Epithelial cell of prostate (primary cell): ENCODE measurements at places on chromosomes 2 and 18.

- DNase-seq: no peak
These were observed 157.1 kb downstream of the FTCDNL1 start for GRCh38 chr2:199693861-199694260.

DNA sequence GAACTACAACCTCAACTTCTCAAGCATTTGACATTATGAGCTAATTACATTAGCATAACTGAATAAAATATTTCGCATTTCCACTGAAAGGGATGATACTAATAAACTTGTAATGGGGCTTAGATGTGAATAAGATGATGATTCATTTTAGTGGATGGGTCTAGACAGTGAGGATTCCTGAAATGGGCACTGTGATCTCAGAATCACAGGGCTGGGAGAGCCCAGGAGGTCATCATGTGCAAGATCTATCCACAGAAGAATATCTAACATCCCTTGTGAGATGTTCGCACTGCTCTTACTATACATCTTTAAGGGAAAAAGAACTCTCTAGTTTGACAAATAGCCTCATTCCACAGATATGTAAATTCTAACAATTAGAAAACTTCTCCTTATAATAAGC lies 245.7 kb downstream of the DYM start:
- no peak for DNase-seq

DNA sequence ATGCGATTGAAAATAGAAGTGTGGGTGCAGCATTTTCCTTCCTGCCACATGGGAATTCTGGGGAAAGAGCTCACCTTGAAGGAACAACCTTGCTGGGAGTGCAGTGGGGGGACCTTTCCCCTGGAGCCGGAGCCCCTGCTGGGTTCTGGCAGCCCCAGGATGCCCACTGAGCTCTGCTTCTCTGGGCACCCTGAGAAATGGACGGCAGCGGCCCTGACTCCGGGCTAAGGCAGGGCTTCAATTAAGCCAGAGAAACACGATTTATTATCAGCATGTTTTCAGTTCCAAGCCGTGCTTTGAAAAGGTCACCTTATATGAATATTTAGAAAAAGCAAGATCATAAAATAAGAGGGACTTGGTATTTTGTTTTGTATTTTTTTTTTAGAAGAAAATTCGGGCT lies 68.5 kb downstream of the KLHL29 start:
- DNase-seq: no peak

- no peak for DNase-seq
These were observed 27.6 kb downstream of the SLC1A4 start for GRCh38 chr2:65016789-65017188.

DNA sequence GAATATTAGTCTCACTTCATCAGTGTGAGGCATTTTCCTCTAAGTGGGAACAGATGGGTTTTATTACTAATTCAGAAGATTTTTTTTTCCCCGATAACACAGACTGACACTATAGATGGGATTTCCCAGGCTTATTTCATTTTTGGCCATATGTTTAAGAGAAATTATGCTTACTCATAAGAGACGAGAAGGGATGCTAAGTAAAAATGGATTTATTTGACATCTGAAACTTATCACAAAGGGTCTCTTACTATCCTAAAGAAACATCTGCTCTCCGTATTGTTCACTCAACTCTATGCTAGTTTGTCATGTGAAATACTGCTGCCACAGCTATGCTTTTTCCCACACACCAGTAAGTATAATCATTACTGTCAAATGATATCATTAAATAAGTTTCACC lies 1476.3 kb downstream of the LRP1B start:
- DNase-seq: no peak

GRCh38 chr2:218569038-218569431 lies 396 bp downstream of the CNOT9 start:
- DNase-seq: no peak

- DNase-seq: peak; percentile 91
These were observed 88.4 kb upstream of the STK17B start for GRCh38 chr2:196259507-196260481.

DNA sequence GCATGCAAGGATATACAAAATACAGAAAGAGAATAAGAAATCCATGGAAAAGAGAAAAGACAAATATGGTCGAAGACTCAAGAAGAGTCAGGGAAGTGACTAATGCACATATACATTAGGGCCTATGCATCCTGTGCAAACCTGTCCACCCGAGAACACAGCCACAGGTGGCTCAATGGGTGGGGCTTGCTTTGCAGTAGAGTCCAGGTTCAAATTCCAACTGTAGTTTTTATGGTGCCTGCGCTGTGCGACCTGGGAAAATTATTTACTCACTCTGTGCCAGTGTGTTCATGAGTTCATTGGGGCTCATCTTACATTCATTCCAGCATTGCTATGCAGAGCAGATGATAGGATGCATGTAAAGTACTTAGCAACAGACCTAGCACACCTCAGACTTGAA lies 244.7 kb downstream of the CTNNA2 start:
- DNase-seq: no peak

DNA sequence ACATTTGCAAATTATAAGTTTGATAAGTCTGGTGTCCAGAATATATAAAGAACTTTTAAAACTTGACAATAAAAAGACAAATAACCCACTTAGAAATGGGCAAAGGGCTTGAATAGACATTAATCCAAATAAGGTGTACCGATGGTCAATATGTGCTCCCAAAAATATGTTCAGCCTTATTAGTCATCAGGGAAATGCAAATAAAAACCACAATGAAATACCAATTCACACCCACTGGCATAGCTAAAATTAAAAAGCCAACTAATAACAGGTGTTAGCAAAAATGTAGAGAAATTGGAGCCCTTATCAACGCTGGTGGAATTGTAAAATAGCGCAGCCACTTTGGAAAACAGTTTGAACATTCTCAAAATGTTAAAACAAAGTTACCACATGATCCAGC lies 79.0 kb upstream of the SCG2 start:
- no peak for DNase-seq

DNA sequence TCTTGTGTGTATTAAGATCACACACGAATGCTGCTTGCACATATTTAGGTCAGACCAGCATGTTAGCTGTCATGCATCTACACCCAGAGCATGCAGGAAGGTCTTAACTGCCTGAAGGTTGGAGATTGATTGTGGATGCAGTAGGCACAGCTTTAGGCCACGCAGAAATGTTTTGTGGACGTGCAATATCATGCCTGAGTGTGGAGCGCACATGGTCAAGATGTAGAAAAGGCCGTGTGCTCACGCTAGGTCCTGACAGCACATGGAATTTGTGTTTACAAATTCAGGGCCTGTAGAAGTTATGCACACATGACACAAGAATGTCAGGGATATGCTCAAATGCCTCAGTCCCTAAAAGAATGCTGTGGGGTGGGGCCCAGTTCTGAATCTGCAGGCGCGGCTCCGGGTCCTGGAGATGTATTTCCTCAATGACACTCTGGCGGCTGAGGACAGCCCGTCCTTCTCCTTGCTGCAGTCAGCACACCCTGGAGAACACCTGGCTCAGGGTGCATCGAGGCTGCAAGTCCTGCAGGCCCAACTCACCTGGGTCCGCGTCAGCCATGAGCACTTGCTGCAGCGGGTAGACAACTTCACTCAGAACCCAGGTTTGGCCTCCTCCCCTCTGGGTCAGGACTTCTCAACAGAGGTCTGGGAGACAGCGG lies 27.9 kb downstream of the MARCO start:
- no peak for DNase-seq

- DNase-seq: no peak
These were observed 893.9 kb upstream of the ACVR2A start for GRCh38 chr2:146950911-146951310.

DNA sequence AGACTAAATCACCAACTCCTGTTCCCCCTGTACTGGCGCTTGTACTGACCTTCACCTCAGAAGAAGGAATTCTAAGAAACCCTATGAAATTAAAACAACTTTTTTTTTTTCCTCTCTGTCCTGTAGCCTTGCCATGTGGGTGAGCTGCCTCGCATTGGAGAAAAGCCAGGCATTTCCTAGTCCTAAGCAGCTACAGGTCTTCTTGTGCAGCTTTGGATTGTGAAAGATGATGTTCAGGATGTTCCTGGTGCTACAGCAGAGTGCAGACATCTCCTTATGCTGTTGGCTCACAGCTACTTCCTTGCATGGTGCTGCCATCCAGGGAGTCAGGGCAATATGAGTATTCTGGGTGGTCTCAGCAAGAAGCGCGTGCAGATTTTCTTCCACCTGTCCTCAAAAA lies 11.9 kb downstream of the PIK3C3 start:
- DNase-seq: no peak

DNA sequence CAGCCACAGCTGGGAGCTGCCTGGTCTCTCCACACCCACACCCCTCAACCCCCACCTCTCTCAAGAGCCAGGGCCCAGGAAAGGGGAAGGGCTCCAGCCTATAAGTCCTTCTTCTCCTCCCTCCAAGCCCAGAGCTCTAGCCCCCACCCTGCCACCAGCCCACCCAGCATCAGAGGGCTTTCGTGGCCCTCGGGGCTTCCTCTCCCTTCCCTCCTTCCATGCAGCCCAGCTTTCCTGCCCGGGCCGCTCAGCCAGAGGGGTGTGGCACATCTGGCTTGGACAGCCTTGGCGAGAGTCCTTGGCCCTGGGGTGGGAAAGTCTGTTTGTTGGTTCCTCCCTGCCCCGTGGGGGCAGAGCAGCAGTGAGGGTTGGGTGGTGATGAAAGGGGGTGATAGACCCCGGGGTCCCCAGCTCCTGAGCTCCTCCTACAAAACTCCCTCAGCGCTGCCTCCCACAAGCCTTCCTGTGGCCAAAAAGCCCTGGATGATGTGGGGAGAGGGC lies 7.0 kb downstream of the TNS1 start:
- no peak for DNase-seq

DNA sequence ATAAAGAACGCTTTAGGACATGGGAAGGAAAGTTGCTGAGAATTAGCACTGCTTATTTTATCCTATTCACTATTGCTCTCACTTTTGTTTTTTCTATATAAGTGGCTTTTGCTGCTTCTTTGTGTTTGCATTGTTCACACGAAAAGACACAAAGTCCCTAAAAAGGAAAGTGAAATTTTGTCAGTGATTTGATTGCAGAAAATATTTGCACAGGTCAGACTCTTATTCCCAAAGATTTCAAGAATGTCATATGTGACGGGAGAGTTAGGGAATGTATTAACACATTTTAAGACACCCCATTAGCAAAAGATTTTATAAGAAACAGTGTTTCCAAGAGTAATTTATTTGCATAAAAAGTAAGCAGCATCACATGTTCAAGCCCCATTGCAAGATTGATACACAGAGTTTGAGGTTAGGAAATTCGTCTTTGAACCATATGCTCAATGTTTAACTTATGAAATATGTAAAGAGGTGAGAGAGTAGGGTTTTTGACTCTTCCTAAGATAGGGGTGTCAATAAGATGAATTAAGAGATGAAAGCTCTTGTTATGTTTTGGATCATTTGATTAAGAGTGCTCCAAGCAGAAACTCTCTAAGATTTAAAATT lies 57.0 kb downstream of the CCDC102B start:
- no peak for DNase-seq

- DNase-seq: no peak
These were observed 381.2 kb downstream of the MBD2 start for GRCh38 chr18:53843113-53843760.

DNA sequence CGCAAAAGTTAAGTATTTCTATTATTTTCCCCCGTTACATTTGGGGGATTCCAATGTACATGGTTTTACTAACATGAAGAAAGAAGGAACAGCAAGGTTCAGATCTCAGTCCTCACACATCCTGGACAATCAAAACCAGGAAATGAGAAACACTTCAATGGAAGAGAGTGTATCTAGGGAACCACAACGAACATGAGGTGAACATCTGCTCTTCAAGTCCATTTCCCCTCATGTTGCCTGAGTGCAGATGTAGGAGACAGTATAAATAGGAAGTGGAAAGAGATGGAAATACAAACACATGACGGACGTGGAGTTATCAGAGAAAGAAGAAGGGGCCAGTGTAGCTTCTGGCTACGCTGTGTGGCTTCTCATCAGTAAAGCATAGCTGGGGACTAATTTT lies 52.6 kb downstream of the CHN1 start:
- no peak for DNase-seq

DNA sequence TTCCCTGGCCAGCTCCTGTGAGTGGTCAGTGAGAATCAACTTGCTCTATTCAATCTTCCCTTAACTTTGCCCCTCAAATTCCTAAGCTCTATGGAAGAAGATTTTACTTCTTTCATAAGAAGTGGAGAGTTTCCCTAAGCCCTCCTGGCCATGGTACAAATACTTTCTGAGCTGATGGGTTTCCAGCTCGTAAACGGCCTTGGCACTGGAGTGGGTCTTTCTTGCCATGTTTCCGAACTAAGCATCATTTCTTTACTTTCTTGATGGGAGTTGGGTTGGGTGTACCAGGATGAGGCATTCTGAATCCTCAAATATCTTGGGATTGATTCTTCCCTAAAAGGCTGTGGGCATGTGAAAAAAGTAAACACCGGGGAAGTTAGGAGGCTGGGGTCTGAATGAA lies 72.5 kb downstream of the ACKR3 start:
- DNase-seq: no peak

GRCh38 chr2:239395524-239395923 lies 5.3 kb downstream of the HDAC4 start:
- DNase-seq: no peak

- no peak for DNase-seq
These were observed 109.9 kb upstream of the PTPRM start for GRCh38 chr18:7457262-7457661.

- DNase-seq: no peak
These were observed 40.0 kb downstream of the ICA1L start for GRCh38 chr2:202831242-202832220.

DNA sequence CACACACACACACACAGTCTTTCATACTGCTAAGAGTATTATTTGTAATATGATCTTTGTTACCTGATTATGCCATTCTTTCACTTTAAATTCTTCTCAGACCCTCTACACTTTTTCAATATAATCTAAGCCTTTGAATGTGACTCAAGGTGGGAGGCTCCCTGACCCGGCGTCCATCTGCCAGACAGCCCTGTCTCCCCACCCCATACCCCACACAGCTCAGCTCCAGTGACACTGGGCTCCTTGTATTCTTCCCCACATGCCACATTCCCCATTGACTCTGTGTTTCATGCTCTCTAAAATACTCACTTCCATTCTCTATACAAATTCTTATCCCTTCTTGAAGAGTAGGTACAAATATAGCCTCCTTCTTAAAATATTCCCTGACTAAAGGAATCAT lies 442.2 kb downstream of the TGIF1 start:
- DNase-seq: no peak

DNA sequence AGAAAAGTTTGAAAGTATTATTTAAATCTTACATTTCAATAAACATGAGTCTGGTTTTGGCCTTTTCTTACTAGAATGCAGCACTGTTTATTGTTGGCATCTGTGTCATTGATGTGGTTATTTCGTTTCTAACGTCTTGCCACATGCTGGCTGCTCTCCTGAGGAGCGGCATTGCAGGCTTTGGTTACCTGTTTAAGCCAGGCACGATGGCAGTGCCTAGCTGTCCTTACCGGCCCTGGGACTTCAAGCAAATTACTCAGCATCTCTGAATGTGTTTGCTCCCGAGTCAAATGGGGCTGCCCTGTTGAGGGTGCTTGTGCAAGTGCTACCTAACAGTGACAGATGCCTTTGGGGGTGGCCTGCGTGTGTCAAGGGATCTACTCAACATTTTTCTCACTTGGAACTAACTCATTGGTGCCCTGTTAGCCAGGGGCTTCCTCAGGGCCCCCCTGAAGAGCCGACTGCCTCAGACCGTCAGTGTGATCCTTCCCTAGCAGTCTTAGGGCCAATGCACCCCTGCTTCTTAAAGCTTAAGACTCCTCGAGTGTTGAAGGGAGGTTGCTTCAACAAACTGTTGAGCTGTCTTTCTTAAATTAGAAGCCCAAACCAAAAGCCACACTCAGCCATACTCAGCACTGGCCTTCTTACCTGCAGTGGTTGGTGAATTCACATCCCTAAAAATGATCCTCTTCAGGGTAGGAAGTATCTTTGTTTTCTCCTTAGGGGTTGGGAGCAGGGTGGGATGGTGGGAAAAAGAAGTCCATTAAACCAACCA lies 151.5 kb downstream of the NCK2 start:
- no peak for DNase-seq
